ENCODE measurements at places on chromosomes 7 and 10. TPM values are rescaled to one million over a fixed set of nuclear protein-coding genes. Genes with fewer than 3 reads are reported as not detected.

DNA sequence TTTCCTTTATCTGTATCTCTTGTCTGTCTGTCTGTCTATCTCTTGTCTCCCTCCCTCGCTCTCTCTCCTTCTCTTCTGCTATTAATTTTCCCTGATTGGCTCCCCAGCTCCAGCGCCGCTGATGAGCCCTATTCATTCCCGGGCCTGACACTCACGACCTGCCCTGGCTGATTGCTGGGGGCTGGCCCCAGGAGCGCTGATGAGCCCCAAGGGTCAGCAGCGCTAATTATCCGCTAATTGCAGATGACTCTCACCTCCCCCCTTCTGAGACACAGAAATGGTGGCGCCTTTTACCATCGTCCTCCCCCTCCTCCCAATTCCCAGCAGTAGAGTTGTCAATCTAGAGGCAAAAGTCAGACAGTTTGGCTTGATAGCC is 1.3 kb upstream of the GBX1 start:
- no peak overlapping the region for H3K27ac ChIP-seq
- peaks cover 38% of the 10 kb centered on the region for H3K27me3 ChIP-seq
- H3K4me1 ChIP-seq, result peaks cover 16% of the 10 kb centered on the region

ALOX5 gene
- 113 TPM for total RNA-seq

SLC39A12 gene
- total RNA-seq, result 0.17 TPM

CALCR gene
- total RNA-seq, result not detected

DNA sequence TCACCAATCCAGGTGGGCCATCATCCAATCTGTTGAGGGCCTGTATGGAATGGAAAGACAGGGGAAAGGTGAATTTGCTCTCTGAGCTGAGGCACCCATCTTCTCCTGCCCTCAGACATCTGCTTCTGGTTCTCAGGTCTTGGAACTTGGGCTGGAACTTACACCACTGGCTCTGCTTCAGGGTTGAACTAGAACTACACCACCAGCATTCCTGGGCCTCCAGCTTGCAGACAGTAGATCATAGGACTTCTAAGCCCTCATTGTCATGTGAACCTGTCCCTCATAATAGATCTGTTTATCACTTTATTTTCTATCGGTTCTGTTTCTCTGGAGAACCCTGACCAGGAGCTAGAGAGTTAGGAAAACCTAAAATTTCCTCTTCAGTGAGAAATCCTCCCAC is 233.5 kb downstream of the CREB5 start:
- H3K27me3 ChIP-seq, result no peaks in the 10 kb centered on the region
- H3K27ac ChIP-seq, result no peak overlapping the region
- H3K4me3 ChIP-seq, result no peak overlapping the region
- no peaks in the 10 kb centered on the region for H3K4me1 ChIP-seq
